ENCODE measurements at places on chromosomes 7 and 10. TPM values are rescaled to one million over a fixed set of nuclear protein-coding genes. Genes with fewer than 3 reads are reported as not detected.
A peak's percentile ranks its signal among the peaks of the same experiment; 100 is the strongest.

GRCh38 chr7:47252675-47253074, 329.2 kb downstream of the TNS3 start:
- DNase-seq = no peak

DNA sequence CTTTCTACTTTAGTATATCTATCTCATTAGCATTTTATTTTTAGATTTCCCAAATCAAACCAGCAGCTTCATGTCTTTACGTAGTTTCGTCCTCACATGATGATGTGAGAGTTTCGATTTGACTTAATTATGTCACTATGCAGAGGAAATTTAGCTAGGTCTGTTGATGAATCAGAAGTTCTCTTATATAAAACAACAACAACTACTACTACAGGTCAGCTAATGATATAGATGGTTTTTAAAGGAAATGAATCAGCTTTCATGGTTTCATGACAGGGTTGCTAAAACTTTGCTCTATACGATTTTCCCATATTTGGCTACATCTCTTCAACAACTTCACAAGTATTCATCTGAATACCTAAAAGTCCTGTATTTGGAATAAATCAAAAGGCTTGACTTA, 28.6 kb downstream of the JAZF1 start:
- no peak for DNase-seq

- DNase-seq = no peak
Observed at GRCh38 chr10:1187151-1187854, 131.1 kb downstream of the WDR37 start.

- DNase-seq = peak; percentile 73
Observed at GRCh38 chr10:22742678-22743077, 28.3 kb upstream of the PIP4K2A start.

Gene LEP
- total RNA-seq = not detected

DNA sequence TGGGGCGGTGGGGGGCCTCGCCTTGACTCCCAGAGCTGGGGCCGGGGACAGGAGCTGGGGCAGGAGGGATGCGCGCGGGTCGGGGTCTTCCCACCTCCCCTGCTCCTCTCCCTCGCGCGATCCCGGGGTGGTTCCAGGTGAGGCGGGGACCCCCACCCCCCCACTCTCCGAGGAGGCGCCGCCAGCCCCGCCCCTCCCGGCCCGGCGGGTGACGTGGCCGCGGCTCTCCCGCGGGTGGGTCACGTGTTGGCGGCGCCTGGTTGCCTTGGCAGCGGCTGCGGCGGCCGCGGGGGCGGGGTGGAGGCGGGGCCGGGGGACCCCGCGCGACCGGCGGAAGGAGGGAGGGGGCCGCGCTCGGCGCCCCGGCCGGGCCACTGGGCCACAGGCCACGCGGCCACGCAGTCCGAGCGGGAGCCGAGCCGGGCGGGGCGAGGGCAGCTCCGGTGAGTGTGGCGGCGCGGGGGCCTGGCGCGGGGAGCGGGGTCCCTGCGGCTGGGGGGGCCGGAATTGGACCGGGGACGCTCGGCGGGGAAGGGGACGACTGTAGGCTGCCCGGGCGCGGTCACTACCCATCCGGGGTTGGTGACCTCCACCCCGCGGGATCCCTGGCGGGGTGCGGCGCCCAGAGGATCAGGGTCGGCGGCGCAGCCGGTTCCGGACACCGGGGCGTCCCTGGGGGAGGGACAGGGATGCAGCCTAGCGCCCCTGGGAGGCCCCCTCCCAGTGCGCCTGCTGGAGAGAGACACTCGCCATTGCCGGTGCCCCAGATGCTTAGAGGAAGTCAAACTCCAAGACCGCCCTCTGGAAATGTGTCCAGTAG, at the start of gene ORAI2:
Gene ORAI2, plus strand, starts transcription at position 357 of the 820 bp plus-strand sequence. CDS start 5,382 bp downstream, outside the sequence.
- DNase-seq = peak; percentile 87

- DNase-seq = no peak
Observed at GRCh38 chr10:114311023-114311422, 72.0 kb downstream of the VWA2 start.

DNA sequence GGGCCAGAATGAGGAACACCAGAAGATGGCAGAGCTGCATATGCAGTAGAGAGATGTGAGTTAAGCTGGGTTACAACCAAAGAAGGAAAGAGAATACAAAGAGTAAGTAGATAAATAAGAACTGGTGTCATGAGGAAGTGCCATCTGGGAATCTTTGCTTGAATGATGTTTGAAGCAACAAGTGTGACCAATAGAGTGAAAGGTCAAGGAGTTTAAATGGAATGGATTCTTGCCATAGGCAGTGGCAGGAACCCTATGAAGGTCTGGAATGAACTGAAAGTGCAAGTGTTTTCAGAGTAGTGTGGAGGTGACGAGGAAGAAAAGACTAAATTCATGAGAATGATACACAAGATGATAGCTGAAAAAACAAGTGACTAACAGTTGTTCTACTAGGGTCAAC, 21.6 kb downstream of the MEST start:
- DNase-seq = no peak

DNA sequence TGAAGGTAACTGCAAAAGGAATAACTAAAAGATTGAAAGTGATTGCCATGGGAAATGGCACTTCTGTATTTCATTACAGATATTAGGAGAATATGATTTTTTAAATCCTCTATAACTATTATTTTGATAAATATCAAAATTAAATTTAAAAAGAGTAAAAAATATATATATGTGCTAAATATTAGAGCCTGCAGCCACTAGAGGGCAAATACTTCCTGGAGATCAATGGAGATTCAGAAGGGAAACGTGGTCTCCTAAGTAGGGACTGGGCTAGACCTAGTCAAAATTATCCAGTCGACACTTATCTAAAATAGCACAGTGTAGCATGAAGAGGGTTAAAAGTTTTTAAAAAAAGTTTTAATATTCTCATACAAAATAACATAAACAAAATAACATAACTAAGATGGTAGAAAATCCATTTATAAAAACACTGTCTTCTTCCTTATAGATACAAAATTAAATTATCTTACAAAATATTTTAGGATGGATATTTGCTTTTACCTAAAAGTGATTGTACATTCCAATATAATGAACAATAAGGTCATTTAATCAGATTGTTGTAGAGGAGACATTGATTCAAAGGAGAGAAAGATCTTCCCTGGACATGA, 434.3 kb downstream of the MDFIC start:
- peak; percentile 44 for DNase-seq

- DNase-seq = no peak
Observed at GRCh38 chr10:99527526-99528493, 4.9 kb upstream of the NKX2-3 start.

- no peak for DNase-seq
Observed at GRCh38 chr10:77575271-77576006, 62.2 kb downstream of the KCNMA1 start.

Gene PLEKHA8
- total RNA-seq = 28.1 TPM

GRCh38 chr10:62738916-62739315, 65.6 kb upstream of the ADO start:
- no peak for DNase-seq

DNA sequence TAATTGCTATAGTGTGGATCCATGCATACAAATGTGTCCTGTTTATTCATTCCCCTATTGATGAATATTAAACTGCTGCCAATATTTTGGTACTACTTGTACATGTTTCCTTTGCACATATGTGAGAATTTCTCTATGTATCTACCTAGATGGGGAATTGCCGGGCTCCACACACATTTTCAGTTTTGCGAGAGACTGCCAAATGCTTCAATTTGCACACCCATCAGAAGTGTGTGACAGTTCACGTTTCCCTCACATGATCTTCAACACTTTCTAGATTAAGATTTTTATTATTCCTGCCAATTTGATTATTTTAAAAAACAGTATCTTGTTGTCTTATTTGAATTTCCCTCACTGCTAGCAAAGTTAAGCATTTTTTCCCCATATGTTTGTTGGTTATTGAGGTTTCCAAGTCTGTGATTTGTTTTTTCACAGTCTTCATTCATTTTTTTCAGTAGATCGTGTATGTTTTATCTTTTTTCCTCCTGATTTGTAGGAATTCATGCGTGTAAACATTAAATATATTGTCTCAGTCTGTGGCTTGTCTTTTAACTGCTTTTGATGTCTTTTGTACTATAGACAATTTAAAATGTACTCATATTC, 2.4 kb upstream of the KLF14 start:
- no peak for DNase-seq

Gene FAM25G
- total RNA-seq = not detected

GRCh38 chr7:2814946-2815874, 28.9 kb downstream of the GNA12 start:
- no peak for DNase-seq

GRCh38 chr10:10294881-10295529, 722.7 kb upstream of the CELF2 start:
- no peak for DNase-seq

Gene TMEM225B
- total RNA-seq = not detected

Gene TMEM236
- 0.04 TPM for total RNA-seq

DNA sequence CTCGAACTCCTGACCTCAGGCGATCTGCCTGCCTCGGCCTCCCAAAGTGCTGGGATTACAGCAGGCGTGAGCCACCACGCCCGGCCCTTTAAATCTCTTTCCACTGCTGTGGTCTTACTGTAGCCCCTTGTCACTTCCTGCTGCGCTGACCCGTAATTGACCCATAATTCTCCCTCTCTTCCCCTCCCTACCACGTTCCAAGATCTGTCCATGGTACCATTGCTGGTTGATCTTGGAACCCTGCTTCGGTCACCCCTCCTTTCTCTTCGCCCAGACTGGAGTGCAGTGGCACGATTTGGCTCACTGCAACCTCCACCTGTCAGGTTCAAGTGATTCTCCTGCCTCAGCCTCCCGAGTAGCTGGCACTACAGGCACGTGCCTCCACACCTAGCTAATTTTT, 6.5 kb downstream of the POR start:
- DNase-seq = no peak

Gene C7orf33
- total RNA-seq = not detected

Gene BEND7
- not detected for total RNA-seq

DNA sequence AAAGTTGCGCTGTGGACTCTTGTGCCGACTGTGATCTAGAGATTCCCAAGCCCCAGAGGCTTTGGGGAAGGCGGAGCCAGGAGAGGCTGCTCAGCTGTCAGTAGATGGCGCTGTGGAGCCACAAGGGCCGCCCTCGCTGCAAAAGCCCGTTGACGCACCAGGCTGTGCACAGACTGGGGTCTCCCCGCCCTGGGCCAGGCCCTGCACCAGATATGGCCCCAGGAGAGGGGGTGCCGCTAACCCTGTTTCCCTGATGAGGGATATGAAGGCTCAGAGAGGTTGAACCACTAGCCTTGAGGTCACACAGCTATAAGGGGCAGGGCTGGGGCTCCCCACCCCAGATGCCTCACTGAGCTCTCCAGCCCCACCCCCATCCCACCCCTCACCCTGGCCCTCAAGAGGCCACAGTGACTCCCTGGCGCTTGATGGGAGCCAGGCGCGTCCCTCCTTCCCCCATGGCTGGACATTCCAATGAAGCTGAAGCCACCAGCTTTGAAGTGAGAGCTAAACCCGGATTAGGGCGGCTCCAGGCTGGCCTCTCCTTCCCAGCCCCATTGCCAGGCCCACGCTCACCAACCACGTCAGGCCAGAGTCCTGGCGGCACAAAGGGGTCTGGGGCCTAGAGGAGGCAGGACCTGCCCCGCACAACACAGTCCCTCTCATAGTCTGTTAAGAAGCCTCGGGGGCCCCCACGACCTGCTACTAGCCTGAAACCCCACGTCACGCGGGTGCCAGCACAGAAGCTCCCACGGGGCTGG, 26.4 kb downstream of the MYL10 start:
- peak; percentile 92 for DNase-seq

Gene NXPH1
- total RNA-seq = not detected

DNA sequence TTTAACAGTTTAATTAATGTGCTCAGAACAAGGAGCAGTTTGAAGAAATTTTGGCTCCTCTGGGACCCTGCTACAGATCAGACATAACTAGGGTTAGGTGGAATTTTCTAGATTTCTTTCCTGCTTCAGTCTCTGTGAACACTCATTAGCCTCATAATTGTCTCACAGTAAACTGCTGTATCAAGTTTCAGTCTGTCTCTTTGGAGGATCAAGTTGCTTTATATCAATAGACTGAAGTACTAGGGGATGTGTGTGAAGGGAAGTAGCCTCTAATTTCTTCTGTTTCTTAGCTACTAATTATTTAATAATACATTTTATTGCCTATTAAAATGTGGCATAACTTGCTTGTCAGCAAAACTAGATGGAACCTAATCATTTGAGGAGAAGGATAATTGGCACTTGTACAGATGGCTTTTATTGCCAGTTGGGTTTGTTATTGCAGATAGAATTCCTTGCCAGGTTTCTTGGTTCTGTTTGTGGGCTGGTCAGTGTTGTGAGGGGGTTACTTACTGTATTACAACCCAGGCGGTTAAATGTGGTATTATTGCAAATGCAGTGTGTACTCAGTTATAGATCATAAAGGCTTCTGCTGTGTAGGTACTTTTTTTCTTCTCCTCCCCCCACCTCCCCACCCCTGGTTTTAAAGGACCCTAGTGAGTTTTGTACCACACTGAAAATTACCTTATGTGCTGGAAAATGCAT, 758.0 kb downstream of the AUTS2 start:
- DNase-seq = peak; percentile 73

Gene FOXP2
- not detected for total RNA-seq

Gene NEURL1
- total RNA-seq = 0.04 TPM

DNA sequence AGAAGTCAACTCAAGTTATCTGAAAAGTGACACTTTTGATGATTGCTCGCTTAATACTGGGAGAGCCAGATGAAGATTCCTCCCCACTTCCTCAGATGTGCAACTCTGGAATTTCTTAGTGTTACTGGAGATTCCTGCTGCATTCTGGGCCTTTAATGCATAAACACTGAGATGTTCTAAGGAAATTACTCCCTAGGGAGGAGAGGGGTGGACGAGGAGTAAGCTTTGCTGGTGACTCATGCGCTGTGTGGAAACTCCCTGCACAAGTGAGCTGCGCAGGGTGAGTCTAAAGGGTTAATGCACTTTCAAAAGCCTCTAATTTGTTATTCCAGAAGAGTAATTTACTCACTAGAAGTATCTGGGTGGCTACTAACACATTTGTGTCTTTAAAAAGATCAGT, 46.3 kb downstream of the EGFR start:
- DNase-seq = no peak

GRCh38 chr7:130902755-130903357, 168.8 kb upstream of the KLF14 start:
- no peak for DNase-seq

GRCh38 chr7:87213252-87213651, 6.3 kb downstream of the TMEM243 start:
- no peak for DNase-seq

DNA sequence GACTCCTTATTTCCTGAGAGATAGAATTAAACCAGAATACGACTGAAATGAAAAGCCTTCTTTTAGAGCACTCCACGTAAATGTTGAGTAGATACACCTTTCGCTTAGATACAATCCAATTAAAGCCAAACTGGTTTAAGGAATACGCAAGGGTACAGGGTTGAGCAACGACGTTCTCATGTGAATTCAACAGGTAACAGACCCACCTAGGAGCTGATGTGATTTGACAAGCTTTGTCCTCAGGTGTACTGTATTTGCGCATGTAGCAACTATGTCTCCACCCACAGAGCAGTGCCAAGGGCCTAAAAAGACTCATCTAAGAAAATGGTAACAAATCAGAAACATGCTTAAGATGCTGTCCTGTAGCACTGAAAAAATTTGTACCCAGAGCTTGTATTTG, 139.6 kb downstream of the GATA3 start:
- no peak for DNase-seq
